ENCODE measurements at places on chromosomes 2 and 18. TPM values are rescaled to one million over a fixed set of nuclear protein-coding genes. Genes with fewer than 3 reads are reported as not detected.

GRCh38 chr18:66077066-66077465 is 326.3 kb downstream of the CDH7 start:
- no peak for DNase-seq

DNA sequence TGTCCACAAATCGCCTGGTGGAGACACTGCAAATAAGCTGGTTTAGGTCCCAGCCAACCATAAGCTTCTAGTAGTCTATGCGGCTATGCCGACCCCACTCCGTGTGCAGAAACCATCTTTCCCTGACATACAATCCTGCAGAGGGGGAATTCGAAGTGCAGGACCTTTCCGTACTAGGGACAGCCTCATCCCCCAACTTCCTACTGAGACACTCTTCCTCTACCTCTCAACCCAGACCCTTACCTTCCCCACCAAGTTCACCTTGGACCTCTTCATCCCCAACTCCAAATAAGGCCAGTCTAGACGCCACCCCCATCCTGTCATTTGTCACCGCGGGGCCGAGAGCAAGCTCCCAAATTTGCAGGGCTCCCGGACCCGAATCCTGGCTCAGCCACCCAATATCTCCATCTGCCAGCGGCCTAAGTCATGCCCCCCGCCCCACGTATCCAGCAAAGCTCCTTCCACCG is 496 bp downstream of the SUCLG1 start:
- DNase-seq: no peak

DNA sequence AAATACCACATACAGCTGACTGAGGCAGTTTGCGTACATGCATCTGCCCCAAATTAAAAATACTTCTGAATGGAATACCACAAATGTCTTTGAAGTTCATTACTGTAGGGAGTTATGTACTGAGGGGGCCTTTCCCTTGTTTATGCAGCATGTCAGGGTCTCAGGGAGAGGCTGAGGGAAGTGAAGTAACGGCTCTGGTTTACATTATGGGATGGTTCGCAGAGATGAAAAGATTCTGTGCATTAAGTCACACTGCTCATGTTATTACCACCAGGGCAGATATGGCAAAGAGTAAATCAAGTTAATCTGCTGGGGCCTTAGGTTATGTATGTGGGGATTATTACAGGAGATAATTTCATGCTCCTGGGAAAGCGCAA is 385.9 kb upstream of the RND3 start:
- DNase-seq: no peak

DNA sequence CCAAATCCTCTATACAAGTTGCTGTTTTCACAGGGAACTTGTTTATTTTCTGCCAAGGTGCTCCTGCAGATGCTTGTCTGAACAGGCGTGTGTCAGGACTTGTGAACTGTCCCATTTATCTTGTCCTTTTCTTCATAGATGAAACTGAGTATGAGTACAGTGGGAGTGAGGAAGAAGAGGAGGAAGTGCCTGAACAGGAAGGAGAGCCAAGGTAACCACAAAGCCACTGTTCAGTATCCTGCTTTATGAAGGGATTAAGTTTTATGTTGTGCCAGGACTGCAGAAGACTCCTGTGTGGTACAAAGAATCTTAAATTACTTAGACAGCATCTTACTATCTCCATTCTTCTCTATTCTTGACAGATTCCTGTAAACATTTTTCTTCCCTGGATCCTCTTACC is 145.0 kb downstream of the MAP4K4 start:
- DNase-seq: no peak

ANKRD62 gene
- total RNA-seq: not detected

PDE11A gene
- total RNA-seq: 4.4 TPM

Data from Right ventricle myocardium inferior (tissue), 1 donor.